ENCODE measurements at places on chromosomes 12 and 14.

- no peak for DNase-seq
These were observed 825 bp upstream of the CCDC85C start for GRCh38 chr14:99604766-99605298.

GRCh38 chr14:24277071-24277470 lies 5.7 kb upstream of the RABGGTA start:
- no peak for DNase-seq

- DNase-seq: no peak
These were observed 2.3 kb downstream of the KLRG1 start for GRCh38 chr12:8991371-8992345.

DNA sequence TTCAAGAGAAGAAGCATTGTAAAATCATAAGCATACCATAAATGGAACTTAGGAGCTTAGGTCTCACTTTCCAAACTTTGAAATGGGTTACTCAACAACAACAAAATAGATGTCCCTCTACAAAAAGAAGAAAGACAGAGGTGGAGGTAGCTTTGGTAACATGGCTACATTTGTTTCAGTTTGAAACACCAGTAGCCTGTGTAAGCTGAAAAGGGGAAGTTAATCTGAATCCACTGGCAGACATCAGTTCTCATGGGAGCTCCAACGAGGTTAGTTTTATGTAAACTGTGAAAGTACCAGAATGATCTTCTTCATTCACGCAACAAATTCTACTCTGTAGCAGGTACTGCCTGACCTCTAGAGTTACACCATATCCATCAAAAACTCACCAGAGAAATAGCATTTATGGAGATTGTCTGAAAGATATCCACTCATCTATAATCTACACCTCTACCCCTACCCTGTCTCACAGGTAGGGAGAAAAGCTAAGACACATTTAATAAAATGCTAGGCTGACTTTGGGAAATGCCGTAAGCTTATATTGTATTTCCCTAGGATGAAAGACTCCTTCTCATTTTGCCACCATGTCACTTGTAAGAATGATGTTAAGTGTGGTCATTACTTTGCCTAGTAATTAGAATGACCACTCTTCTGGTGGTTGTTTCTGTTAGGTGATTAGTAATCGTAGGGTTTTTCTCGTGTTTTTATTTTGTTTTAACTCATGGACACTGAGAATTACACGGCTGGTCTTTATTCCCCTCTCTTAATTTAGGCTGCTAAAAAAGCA lies 224.1 kb downstream of the ASCL1 start:
- DNase-seq: no peak

All from right forelimb (tissue), 1 donor.